ENCODE measurements at places on chromosomes 5 and 9.

- DNase-seq = no peak
Measured at GRCh38 chr5:129899454-129899853, 4.8 kb upstream of the CHSY3 start.

GRCh38 chr9:33751536-33752129 lies 43.7 kb upstream of the PRSS3 start:
- no peak for DNase-seq

GRCh38 chr5:1139331-1140170 lies 27.7 kb upstream of the SLC12A7 start:
- no peak for DNase-seq

GRCh38 chr5:180495292-180495691 lies 1.1 kb downstream of the CNOT6 start:
- DNase-seq = no peak

DNA sequence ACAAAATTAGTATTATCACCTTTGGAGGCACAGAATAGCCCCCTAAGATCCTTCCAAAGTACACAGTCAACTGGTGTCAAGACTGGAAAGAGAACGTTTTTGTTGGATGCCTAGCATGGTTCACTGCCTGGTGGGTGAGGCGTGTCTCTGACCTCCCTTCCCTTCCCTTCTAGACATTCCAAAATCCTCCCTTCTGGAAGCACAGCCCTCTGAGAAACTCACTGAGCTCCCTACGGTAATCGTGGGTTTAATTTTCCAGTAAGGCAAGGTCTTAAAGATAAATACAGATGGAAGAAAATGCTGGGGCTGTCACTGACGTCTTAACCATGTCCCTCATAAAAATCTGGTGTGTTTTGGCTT lies 138.8 kb downstream of the LIFR start:
- no peak for DNase-seq

DNA sequence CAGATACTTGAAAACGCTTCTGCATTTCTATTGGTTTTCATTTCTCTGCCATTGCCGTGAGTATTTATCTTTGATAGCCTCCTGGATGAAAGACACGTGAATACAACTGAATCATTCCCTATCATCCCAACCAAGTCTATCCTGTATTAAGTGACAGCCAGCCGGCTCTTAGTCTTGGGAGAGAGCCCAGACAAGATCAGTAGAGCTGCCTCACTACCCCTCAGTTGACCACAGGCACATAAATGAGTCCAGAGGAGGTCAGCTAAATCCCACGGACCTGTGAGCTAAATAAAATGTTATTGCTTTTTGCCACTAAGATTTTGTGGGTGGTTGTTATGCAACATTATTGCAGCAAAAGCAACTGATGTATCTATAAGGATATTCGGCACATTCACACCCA lies 639.0 kb upstream of the ACO1 start:
- no peak for DNase-seq

DNA sequence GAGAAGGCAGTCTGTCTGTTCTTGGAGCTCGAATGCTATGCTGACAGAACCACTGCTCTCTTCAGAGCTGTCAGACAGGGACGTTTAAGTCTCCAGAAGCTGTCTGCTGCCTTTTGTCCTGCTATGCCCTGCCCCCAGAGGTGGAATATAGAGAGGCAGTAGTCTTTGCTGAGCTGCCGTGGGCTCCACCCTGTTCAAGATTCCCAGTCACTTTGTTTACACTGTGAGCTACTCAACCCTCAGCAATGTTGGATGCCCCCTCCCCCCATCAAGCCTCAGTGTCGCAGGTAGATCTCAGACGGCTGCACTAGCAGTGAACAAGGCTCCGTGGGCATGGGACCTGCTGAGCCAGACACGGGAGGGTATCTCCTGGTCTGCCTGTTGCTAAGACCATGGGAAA lies 344.2 kb downstream of the TMEM161B start:
- no peak for DNase-seq

GRCh38 chr9:92514635-92515034 lies 21.2 kb downstream of the ECM2 start:
- DNase-seq = no peak

DNA sequence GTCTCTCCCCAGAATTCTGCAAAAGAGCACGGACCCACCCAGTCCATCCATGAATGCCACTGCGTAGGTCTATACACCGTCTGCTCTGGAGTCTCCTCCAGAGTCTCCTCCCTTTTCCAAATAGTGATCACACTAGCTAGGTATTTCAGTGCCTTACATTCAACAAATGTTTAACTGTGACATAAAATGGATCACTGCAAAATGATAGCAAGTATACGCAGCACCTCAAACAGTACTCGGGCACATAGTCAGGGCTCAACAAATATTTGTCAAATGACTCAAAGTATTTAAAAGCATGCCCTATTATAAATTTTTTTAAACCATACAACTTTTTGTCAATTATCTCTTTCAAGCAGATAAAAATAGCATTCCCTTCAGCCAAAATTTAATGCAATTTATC lies 60.5 kb downstream of the TLE1 start:
- DNase-seq = no peak

GRCh38 chr5:45252978-45253377 lies 443.2 kb downstream of the HCN1 start:
- no peak for DNase-seq

GRCh38 chr5:56908942-56909293 lies 478 bp upstream of the SETD9 start:
- DNase-seq = no peak

GRCh38 chr5:58077416-58077815 lies 382.5 kb downstream of the PLK2 start:
- no peak for DNase-seq

DNA sequence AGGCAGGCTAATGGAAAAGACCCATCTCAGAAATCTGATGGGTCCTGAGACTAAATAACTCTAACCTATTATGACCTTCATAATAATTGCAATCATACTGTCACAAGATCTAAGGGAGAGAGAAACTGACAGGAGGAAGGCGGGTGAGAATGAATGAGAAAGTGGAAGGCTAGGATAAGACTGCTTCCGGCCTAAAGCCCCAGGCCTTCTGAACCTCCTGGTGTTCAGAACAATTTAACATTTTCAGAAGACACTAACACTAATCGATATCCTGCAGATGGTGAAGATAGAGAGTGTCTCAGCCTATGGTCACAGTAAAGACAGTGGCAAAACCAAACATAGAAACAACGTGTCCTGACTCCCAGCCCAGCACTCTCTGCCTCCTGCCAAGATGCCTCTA lies 1.2 kb downstream of the RPS14 start:
- DNase-seq = no peak

GRCh38 chr5:33488558-33489355 lies 48.0 kb downstream of the TARS1 start:
- DNase-seq = no peak

DNA sequence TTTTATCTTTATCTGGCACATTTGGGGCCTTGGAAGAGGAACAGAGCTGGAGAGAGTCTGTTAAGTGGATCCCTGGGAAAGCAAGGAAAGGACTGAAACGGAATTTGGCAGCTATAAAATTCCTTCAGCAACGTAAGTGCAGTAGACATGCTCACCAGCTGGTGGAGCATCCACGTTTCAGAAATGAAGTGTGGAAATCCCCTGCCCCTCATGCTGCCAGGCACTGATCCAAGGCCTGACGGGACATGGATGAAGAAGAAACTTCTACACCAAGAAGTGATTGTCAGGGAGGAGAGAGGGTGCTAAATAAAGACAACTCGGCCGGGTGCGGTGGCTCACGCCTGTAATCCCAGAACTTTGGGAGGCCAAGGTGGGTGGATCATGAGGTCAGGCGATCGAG lies 209.3 kb downstream of the ROR2 start:
- no peak for DNase-seq

GRCh38 chr5:3853362-3853761 lies 257.7 kb downstream of the IRX1 start:
- DNase-seq = no peak

DNA sequence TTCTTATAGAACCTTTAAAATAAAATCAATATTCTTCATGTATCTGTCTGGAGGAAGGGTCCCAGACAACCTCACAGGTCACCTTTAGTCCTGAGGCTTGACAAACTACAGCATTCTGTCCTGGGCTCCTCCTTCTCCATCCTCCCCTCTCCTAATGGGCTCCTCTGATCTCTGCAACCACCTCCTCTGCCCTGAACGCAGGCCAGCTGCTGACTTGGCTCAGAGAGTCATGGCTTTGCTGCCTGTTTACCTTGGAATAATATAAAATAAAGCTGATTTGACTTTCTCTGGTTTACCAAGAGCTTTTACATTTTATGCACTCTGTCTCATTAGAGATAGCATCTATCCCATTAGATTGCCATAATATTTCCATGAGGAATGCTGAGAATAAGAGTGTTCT lies 159.4 kb downstream of the SEMA6A start:
- DNase-seq = no peak

DNA sequence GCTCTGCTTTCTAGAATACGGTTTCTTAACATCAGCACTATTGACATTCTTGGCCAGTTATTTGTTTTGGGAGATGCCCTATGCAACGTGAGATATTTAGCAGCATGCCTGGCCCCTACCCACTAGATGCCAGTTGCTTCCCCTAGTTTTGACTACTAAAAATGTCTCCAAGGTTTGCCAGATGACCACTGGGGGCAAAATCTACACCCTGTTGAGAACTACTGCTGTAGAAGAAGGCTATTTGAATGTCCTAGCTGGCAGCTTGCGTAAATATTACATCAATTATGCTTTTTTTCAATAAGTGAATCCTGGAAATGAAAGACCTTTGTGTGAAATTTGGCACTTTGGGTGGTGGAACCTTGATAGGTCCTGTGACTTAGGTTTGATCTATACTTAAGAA lies 5.0 kb downstream of the NCBP1 start:
- DNase-seq = no peak

DNA sequence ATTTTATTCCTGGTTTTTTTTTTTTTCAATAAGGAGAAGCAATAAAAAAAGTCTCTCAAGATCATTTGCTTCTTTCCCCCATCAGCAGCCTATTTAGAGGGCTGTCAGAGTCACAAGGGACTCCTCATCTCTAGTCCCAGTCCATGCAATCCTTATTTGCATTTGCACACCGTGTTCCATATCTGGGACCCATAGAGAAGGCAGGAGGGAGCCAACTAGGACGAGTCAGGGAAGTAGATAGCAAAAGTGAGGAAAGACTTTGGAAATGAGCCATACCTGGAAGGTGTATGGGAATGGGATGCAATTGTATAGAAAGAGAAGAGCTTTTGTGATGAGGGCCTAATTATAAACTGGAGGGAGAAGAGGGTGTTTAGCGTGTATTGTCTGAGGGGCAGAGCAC lies 160.0 kb downstream of the PIK3R1 start:
- no peak for DNase-seq

GRCh38 chr9:129273941-129274684 lies 96.1 kb upstream of the IER5L start:
- no peak for DNase-seq

DNA sequence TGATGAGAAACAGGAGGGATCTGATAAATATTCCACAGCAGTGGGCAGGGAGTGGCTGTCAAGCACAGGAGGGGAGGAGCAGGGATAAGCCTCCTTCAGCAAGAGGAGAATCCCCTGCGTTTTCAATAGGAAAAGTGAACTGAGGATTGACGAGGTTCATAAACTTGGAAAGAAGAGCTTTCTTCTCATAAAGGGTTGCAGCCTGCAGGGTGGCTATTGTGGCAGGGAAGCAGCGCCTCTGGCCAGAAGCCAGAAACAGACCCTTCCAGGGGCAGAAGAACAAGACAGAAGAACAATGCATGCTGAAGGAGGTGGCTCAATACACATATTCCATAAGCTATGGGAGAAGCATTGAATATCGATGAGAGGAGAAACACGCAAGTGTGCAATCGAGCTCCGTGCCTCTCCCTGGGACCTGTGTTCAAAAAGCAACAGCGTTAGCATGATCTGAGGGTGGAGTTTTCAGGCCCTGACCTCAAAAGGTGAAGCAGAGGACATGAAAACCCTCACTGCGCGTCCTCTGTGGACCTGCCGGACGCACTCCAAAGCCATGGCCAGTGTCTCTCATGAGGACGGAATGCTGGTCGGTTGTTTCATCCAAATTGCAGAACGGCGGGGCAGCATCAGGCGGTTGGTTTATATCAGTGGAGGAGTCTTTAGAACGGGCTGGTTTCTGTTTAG lies 67.6 kb downstream of the ANKRD33B start:
- DNase-seq = no peak

GRCh38 chr5:155727512-155728145 lies 599.3 kb upstream of the SGCD start:
- no peak for DNase-seq

- DNase-seq = no peak
Measured at GRCh38 chr5:87418506-87418905, 5.8 kb upstream of the CCNH start.

- DNase-seq = no peak
Measured at GRCh38 chr5:159990506-159990905, 18.4 kb upstream of the TTC1 start.

GRCh38 chr9:4837261-4838188 lies 44.8 kb downstream of the RCL1 start:
- no peak for DNase-seq

GRCh38 chr5:55699041-55699688 lies 13.0 kb downstream of the SLC38A9 start:
- DNase-seq = no peak

- no peak for DNase-seq
Measured at GRCh38 chr9:137740312-137740711, 121.5 kb downstream of the EHMT1 start.
